ENCODE measurements at places on chromosomes 1 and 21.
A peak's percentile ranks its signal among the peaks of the same experiment; 100 is the strongest.

- DNase-seq, result no peak
These were observed 1.7 kb downstream of the CLDN14 start for GRCh38 chr21:36478207-36478701.

GRCh38 chr1:1393428-1393827, 5.7 kb downstream of the CCNL2 start:
- no peak for DNase-seq

DNA sequence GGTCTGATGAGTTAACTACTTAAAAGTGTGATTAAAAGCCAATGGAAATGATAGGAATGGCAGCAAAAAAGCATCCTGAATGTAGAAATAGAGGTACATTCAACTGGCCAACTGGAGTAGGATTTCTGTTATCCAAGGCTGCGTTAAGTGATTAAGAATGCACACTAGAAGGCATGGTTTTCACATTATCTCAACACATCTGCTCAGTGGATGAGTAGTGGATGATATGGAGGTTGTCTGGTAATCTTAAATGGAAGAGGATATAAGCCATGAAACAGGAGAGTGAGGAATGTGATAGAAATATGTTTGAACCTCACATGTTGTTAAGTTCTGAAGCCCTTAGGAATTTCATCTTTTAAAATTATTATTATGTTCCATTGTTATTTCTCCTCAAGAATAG, 839.9 kb downstream of the USP25 start:
- DNase-seq, result no peak

DNA sequence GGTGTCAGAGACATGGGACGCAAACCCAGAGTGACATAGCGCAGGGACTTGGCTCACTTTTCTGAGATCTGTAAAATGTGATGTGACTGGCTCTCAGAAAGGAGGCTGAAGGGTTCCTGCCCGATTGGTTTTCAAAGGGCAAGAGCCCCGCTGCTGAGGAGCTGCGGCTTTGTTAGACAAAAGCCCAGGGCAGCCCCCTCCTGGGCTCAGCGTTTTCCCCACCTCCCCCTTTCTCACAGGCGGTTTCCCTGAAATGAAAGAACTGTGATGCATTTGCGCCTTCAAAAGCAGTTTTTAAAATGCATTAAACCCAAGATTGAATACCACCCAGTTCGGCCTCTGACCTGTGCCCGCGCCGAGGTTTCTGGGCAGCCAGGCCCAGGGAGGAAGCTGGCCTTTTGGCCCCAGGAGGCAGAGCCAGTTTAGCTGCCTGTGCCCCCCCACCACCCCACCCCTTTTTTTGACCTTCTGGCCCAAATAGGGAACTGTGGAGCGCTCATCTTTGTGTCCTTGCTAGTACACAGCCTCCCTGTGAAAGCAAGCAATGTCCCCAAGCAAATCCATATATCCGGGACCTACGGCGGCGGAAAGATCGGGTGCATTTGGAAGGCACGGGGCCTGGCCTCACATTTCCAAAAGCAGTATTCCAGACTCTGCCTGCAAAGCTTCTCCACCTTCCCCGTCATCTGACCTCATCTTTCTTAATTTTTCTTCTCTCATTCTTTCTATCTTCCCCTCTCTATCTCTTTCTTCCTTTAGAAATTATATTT, 28.6 kb downstream of the CD247 start:
- peak; percentile 80 for DNase-seq

GRCh38 chr1:30872948-30873263, 35.7 kb downstream of the SDC3 start:
- no peak for DNase-seq

DNA sequence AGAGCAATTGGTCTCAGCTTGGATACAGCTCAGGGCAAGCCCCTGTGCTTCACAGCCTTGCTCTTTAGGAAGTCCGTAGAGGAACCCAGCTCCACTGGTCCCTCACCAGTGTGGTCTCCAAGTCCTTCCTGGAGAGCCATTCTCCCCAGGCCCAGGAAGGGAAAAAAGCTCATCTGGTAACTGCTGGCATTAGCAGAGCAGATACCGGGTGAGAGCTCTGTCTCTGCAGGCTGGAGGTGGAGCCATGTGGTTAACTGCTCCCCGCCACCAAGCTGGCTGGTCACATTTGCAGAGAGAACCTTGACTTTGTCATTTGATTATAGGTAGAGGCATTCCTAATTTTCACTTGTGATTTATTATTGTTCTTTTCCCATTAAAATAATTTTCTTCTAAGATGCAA, 169.6 kb downstream of the ROR1 start:
- no peak for DNase-seq

GRCh38 chr1:175503538-175503937, 239.9 kb downstream of the TNR start:
- no peak for DNase-seq

DNA sequence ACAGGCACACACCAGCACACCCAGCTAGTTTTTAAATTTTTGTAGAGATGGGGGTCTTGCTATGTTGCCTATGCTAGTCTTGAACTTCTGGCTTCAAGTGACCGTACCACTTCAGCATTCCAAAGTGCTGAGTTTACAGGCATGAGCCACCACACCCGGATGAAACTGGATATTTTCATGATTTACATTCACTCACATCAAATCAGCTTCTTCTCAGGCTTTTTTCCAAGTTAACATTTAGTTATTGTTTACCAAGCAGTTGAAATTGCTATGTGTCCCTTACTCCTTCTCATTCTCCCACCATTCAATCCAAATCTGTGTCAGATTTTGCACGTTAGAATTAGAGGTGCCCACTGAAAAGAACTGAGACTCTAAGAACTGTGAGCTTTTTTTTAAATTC, 18.4 kb downstream of the RIT1 start:
- DNase-seq, result no peak

- DNase-seq, result no peak
These were observed 100.5 kb downstream of the NGF start for GRCh38 chr1:115237507-115237906.

- no peak for DNase-seq
These were observed 46.1 kb downstream of the APP start for GRCh38 chr21:26124421-26124833.

- no peak for DNase-seq
These were observed 168.7 kb upstream of the NR5A2 start for GRCh38 chr1:199858856-199859255.

DNA sequence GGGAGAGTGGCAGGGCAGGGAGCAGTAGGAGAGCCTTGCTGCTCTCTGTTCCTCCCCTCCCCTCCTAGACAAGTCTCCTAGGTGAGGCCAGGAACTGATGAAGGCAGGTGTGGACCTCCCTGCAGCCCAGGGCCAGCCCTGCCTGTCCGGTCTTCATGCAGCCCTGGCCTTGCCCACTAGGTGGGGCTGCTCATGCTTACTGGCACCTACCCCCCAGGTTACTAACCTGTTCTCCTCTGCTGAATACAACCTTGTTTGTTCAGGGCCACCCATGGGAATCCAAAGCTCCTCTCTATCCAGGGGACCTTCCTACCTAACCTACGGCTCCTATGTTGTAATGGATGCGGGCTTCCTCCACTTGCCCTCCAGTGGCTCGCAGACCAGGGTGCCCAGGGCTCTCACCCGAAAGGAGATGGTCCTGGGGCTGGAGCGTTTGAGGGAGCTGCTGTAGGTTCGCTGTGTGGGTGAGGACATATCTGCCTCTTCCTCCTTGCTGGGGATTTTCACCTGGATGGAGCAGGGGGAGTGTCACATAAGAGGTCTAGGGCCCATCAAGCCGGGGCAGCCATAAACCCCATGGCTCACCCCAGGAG, 7.9 kb upstream of the TNNT2 start:
- no peak for DNase-seq

GRCh38 chr21:45011911-45012661, 62.3 kb upstream of the ADARB1 start:
- DNase-seq, result no peak

- DNase-seq, result peak; percentile 48
These were observed 126.5 kb downstream of the ADSS2 start for GRCh38 chr1:244325056-244325758.
